Esophagus muscularis mucosa (tissue), 4 donors: ENCODE measurements at places on chromosomes 1 and 21.

GRCh38 chr1:165696625-165697100 lies 1.7 kb downstream of the ALDH9A1 start:
- H3K27me3 ChIP-seq: no peaks in the 10 kb centered on the region
- H3K36me3 ChIP-seq: no peaks in the 10 kb centered on the region
- peak overlapping the region; percentile 7 for H3K4me3 ChIP-seq
- H3K4me1 ChIP-seq: peaks cover 35% of the 10 kb centered on the region

DNA sequence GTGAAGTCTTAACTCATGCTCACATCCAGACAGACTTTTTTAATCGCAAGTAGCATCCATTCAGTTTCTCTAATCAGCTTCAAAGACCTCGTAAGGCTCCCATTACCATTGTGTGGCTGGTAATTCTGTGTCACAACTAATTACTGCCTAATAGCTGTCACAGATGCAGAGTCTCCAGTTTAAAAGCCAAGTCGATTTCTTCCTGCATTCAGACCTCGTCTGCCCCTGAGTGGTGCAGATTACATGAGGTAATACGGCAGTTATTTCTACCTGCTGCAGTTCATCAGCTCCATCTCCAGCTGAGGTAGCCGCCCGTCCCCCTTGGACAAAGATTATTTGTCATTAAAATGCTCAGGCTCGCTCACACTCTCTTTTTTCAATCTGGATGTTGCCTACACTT lies 34.4 kb upstream of the OLIG2 start:
- peak; percentile 45 for DNase-seq
- no peak overlapping the region for H3K27ac ChIP-seq
- H3K4me1 ChIP-seq: no peaks in the 10 kb centered on the region
- no peaks in the 10 kb centered on the region for H3K36me3 ChIP-seq
- H3K4me3 ChIP-seq: no peak overlapping the region
- peaks cover 44% of the 10 kb centered on the region for H3K27me3 ChIP-seq

- DNase-seq: no peak
- H3K4me3 ChIP-seq: no peak overlapping the region
- no peak overlapping the region for H3K27ac ChIP-seq
These were observed 631.9 kb upstream of the ADGRL4 start for GRCh38 chr1:79638382-79638781.

DNA sequence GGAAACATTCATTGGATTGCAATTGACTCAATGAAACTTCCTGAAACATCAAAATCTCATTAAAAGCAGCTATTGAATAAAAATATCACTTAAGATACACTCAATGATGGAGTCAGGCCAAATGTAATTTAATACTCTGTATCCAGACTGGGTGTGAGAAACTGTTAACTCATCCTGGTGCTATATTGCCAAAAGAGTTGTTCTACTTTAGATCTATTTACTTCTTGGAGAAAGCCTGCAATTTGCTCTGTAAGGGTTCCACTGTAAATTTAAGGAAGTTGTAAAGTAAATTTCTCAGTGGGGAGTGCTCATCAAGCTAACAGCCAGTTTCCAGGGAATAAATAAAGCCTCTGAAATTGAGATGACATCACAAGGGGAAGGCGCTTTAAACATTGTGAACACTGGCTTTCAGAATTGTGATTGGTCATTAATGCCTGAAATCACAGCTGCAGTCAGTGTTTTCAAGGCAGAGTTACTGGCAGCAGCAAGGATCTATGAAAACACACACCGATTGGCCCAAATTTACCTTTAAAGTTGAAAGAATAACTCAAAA lies 91.4 kb downstream of the OLFM3 start:
- H3K4me1 ChIP-seq: no peaks in the 10 kb centered on the region
- DNase-seq: no peak
- no peak overlapping the region for H3K27ac ChIP-seq
- no peaks in the 10 kb centered on the region for H3K36me3 ChIP-seq
- no peaks in the 10 kb centered on the region for H3K27me3 ChIP-seq

- no peak for DNase-seq
- no peak overlapping the region for H3K4me3 ChIP-seq
- no peak overlapping the region for H3K27ac ChIP-seq
- no peaks in the 10 kb centered on the region for H3K27me3 ChIP-seq
These were observed 43.8 kb downstream of the RUNX3 start for GRCh38 chr1:24886241-24886640.

DNA sequence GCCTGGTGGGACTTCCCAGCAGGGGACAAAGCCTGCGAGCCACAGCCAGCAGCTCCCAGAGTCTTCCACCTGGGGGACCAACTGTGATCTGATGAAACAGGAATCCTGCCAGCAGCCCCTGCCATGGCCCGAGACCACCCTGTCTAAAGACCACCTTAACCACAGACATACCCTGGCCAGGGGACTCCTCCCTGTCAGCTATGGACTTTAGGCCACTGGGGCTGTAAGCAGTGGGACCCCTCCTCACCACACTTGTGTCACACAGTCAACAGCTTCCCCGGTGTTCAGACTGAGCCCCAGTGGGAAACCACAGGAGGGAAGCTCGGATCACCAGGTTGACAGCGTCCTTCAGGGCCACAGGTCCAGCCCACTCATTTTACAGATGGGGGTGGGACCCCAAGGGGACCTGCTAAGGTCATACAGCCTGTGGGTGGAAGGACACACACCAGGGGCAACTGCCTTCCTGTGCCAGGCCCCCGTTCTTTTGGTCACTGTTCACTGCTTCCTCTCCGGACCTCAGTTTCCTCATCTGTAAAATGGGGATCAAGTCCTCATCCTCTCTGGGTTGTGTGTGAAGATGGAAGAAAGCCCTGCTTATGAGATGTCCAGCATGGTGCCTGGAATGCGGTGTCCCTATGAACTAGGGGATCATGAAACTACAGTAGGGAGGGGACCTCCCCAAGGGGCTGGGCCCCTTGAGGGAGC lies 11.4 kb downstream of the EPHA2 start:
- peak overlapping the region; percentile 83 for H3K27ac ChIP-seq
- H3K27me3 ChIP-seq: no peaks in the 10 kb centered on the region
- peak overlapping the region; percentile 53 for H3K4me3 ChIP-seq
- no peak for DNase-seq

- peak within 1 kb of the TSS; percentile 84 for H3K4me3 ChIP-seq
- H3K36me3 ChIP-seq: peaks cover 4% of the 10 kb centered on the region
- peaks cover 22% of the 10 kb centered on the region for H3K4me1 ChIP-seq
- peak within 1 kb of the TSS; percentile 91 for H3K27ac ChIP-seq
These were observed at the start of gene GNG12 for GRCh38 chr1:67832737-67833601. Gene GNG12, minus strand, starts transcription at chr1:67833467. Its CDS starts 125,781 bp downstream, at chr1:67707686.

DNA sequence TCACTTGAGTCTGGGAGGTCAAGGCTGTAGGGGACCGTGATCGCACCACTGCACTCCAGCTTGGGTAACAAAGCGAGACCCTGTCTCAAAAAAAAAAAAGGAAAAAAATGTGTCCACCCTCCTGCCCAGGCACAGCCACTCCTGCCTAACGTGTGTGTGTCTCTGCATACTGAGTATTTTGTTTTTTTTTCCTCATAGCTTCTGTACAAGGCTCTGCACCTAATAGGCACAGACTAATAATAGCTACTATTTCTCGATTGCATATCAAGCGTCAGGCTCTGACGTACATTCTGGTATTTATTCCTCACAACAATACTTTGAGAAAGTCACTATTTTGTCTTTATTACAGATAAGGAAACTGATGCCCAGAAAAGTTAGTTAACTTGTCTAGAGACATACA lies 5.0 kb downstream of the PTGFRN start:
- H3K27me3 ChIP-seq: no peaks in the 10 kb centered on the region
- no peak for DNase-seq
- peak overlapping the region; percentile 94 for H3K27ac ChIP-seq
- peaks cover 30% of the 10 kb centered on the region for H3K4me1 ChIP-seq

GRCh38 chr1:241213139-241213538 lies 143.9 kb downstream of the RGS7 start:
- H3K4me1 ChIP-seq: no peaks in the 10 kb centered on the region
- DNase-seq: no peak
- H3K4me3 ChIP-seq: no peak overlapping the region
- H3K27me3 ChIP-seq: no peaks in the 10 kb centered on the region
- H3K36me3 ChIP-seq: no peaks in the 10 kb centered on the region
- H3K27ac ChIP-seq: no peak overlapping the region

- peaks cover 33% of the 10 kb centered on the region for H3K4me1 ChIP-seq
- H3K27ac ChIP-seq: no peak overlapping the region
- H3K27me3 ChIP-seq: no peaks in the 10 kb centered on the region
These were observed 2.6 kb downstream of the CHML start for GRCh38 chr1:241637604-241638003.

- no peaks in the 10 kb centered on the region for H3K36me3 ChIP-seq
- DNase-seq: peak; percentile 37
- peaks cover 22% of the 10 kb centered on the region for H3K27me3 ChIP-seq
- H3K4me3 ChIP-seq: no peak overlapping the region
- H3K27ac ChIP-seq: no peak overlapping the region
- H3K4me1 ChIP-seq: no peaks in the 10 kb centered on the region
These were observed 38.2 kb upstream of the PKP1 start for GRCh38 chr1:201245082-201245481.

GRCh38 chr1:62796221-62796620 lies 12.3 kb downstream of the ATG4C start:
- H3K27me3 ChIP-seq: no peaks in the 10 kb centered on the region
- DNase-seq: no peak
- no peak overlapping the region for H3K27ac ChIP-seq
- H3K36me3 ChIP-seq: no peaks in the 10 kb centered on the region
- H3K4me1 ChIP-seq: no peaks in the 10 kb centered on the region

DNA sequence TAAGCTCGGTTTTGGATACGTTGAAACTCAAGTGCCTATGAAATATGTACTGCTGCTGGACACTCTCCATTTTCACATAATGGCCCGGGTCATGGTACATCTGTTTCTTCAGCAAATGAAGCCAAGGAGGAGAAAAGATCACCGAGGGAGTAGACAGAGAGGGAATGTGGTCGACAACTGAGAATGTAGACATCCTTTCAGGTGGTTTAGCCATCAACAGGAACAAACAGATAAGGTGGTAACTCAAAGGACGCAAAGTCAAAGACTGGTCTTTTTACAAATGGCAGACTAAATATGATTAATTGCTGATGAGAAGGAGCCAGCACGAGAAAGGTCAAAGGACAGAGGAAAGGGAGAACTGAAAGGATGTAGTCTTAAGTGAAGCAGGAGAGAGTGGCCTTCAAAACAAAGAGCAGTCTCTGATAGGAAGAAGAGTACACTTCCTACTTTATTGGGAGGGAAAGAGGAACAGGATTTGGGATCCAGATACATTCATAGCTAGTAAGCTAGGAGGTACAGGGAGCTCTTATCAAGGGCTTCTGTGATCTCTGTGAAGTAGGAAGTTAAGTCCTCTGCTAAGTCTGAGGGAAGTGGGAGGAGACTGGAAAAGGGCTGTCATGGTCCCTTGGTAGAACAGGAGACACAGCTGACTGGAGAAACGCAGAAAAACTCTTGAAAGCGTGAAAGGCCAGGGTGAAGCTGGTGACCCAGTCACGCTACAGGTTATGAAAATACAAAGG lies 28.3 kb downstream of the NUP133 start:
- peaks cover 33% of the 10 kb centered on the region for H3K36me3 ChIP-seq
- no peak overlapping the region for H3K4me3 ChIP-seq
- no peak overlapping the region for H3K27ac ChIP-seq
- H3K27me3 ChIP-seq: no peaks in the 10 kb centered on the region
- no peaks in the 10 kb centered on the region for H3K4me1 ChIP-seq
- no peak for DNase-seq
